ENCODE measurements at places on chromosomes 7 and 10.

GRCh38 chr10:18545621-18546305 lies 105.6 kb downstream of the NSUN6 start:
- no peak for DNase-seq
- H3K27me3 ChIP-seq, result no peaks in the 10 kb centered on the region
- H3K4me1 ChIP-seq, result no peaks in the 10 kb centered on the region
- no peak overlapping the region for H3K27ac ChIP-seq

- H3K27me3 ChIP-seq, result no peaks in the 10 kb centered on the region
- no peak for DNase-seq
- H3K4me1 ChIP-seq, result no peaks in the 10 kb centered on the region
Measured at GRCh38 chr10:73519336-73519735, 23.5 kb upstream of the PPP3CB start.

DNA sequence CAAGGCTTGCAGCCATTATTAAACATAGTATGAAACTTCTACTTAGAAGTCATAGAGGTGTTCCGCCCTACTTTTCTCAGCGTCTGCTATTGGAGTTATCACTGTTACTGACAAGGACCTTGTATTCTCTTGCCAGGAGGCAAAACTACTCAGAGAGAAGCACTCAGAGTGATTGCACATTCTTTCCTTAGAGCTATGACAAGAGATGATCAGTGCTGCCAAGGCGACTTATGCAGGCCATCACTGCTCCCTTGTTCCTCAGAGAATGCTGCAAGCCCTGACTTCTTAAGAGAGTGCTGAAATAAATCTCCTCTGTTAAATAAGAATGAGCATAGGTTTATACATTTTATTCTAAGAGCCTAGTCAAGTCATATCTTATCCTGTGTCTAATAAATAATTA lies 534.6 kb upstream of the PHF14 start:
- H3K27me3 ChIP-seq, result no peaks in the 10 kb centered on the region
- H3K36me3 ChIP-seq, result no peaks in the 10 kb centered on the region
- no peak overlapping the region for H3K4me3 ChIP-seq
- H3K27ac ChIP-seq, result no peak overlapping the region

DNA sequence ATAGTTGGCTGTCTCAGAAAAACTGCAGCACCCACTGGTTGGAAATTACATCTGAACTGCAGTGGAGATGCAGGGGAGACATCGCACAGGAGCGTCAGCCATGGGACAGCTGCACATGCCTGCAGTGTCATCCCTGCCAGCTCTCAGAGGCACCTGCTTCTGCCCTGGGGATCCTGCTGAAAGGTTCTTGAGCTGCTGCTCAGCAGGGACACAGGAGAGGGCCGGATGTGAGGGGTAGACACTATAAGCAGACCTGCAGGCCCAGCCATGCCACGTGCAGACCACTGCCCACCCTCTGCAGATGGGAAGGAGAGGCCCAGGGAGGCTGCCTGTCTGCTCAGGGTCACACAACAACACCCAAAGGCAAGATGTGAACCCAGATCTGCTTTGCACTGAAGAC lies 601.4 kb downstream of the DNAJB6 start:
- no peaks in the 10 kb centered on the region for H3K4me1 ChIP-seq
- no peaks in the 10 kb centered on the region for H3K27me3 ChIP-seq
- DNase-seq, result no peak
- no peak overlapping the region for H3K27ac ChIP-seq
- no peak overlapping the region for H3K4me3 ChIP-seq
- H3K36me3 ChIP-seq, result no peaks in the 10 kb centered on the region

- H3K36me3 ChIP-seq, result no peaks in the 10 kb centered on the region
- peaks cover 3% of the 10 kb centered on the region for H3K4me1 ChIP-seq
- H3K27me3 ChIP-seq, result no peaks in the 10 kb centered on the region
- peak; percentile 92 for DNase-seq
- no peak overlapping the region for H3K27ac ChIP-seq
Measured at GRCh38 chr7:51067757-51068156, 248.9 kb downstream of the COBL start.

- peak overlapping the region; percentile 40 for H3K4me3 ChIP-seq
- peak; percentile 84 for DNase-seq
- H3K27ac ChIP-seq, result no peak overlapping the region
- no peaks in the 10 kb centered on the region for H3K36me3 ChIP-seq
Measured at GRCh38 chr10:133335246-133336117, 1.2 kb downstream of the CALY start.

GRCh38 chr10:52566471-52567246 lies 205.9 kb downstream of the MBL2 start:
- DNase-seq, result no peak
- H3K4me1 ChIP-seq, result no peaks in the 10 kb centered on the region
- no peaks in the 10 kb centered on the region for H3K36me3 ChIP-seq
- H3K27me3 ChIP-seq, result no peaks in the 10 kb centered on the region

GRCh38 chr10:42942279-42942950 lies 134.5 kb upstream of the RET start:
- no peaks in the 10 kb centered on the region for H3K36me3 ChIP-seq
- H3K27me3 ChIP-seq, result no peaks in the 10 kb centered on the region
- no peak overlapping the region for H3K4me3 ChIP-seq

DNA sequence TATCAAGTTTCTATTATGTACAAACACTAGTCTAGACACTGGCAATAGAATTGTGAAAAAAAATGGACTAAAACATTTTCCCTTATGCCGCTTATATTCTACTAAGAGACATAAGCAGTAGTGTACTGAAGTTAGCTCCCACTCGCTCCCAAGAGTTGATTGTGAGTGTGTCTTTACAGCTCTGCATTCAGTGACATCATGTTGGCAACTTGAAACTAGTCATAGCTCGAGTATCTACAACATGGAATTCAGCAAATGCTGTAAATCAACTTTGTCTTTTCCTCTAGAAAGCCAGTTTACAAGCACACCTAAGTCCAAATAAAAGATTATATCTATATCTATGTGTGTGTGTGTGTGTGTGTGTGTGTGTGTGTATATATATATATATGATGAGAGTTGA lies 58.8 kb upstream of the MAGI2 start:
- no peak overlapping the region for H3K4me3 ChIP-seq
- DNase-seq, result no peak
- no peaks in the 10 kb centered on the region for H3K4me1 ChIP-seq
- H3K27me3 ChIP-seq, result no peaks in the 10 kb centered on the region

DNA sequence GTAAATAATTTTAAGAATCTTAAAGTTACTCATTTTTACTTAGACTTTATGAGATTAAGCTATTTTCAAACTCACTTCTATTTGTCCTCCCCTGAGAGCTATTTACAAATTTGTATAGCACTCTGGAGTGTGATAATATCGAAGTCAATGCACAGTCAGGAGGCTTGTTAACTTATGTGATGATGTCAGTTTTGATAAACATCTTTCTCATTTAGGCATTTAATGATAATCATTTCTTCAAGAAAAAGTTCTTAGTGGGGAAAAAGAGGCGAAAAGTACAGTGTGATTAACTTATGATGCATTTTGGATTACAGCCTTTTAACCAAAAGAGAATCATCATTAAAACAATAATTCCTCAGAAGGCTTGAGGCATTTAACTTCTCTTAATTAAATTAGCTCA lies 468.6 kb downstream of the AUTS2 start:
- H3K4me3 ChIP-seq, result no peak overlapping the region
- no peak overlapping the region for H3K27ac ChIP-seq
- H3K27me3 ChIP-seq, result no peaks in the 10 kb centered on the region
- no peaks in the 10 kb centered on the region for H3K36me3 ChIP-seq

DNA sequence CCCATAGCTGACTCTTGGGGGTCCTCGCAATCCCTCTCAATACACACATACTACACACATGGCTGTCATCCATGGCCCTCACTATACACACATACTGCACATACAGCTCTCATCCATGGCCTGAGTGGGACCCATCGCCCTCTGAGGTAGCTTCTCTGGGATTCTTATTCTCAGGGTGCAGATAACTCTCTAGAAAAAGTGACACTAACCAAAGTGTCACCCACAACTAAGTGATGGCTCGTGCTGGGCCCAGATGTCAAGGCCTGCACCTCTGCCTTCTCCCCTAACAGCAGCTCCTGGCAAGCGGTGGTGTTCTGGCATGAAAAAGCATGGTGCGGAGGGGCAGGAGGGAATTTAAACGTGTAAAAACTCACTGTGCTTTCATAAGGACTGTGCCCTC lies 62.7 kb upstream of the ZPBP start:
- no peak overlapping the region for H3K27ac ChIP-seq
- H3K27me3 ChIP-seq, result no peaks in the 10 kb centered on the region
- H3K4me1 ChIP-seq, result peaks cover 4% of the 10 kb centered on the region
- DNase-seq, result no peak
- H3K36me3 ChIP-seq, result no peaks in the 10 kb centered on the region

GRCh38 chr7:107982918-107983389 lies 20.0 kb downstream of the LAMB1 start:
- peaks cover 6% of the 10 kb centered on the region for H3K4me1 ChIP-seq
- peaks cover 96% of the 10 kb centered on the region for H3K36me3 ChIP-seq
- no peak overlapping the region for H3K27ac ChIP-seq
- DNase-seq, result no peak
- no peak overlapping the region for H3K4me3 ChIP-seq
- H3K27me3 ChIP-seq, result no peaks in the 10 kb centered on the region

- DNase-seq, result no peak
- H3K4me3 ChIP-seq, result no peak overlapping the region
- no peaks in the 10 kb centered on the region for H3K36me3 ChIP-seq
- no peaks in the 10 kb centered on the region for H3K4me1 ChIP-seq
- no peaks in the 10 kb centered on the region for H3K27me3 ChIP-seq
Measured at GRCh38 chr7:126436213-126436868, 816.4 kb downstream of the GRM8 start.

DNA sequence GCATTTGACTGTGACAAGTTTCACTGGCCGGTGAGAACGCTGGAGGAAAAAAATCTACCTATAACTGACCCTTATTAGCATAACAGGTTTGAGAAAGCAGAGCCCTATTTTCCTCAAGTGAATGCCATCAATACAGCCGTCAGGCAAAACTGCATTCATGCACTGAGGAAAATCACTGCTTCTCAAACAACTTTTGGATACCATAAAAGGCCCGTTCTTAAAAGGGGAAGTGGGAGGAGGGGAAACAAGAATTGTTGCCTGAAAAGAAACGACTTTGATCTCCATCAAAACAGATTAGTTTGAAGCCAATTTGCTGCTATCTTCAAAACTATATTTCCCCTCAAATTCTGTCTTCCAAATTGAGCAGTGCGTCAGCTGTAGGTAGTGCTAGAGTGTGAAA lies 670.6 kb downstream of the PCDH15 start:
- no peaks in the 10 kb centered on the region for H3K4me1 ChIP-seq
- DNase-seq, result no peak

DNA sequence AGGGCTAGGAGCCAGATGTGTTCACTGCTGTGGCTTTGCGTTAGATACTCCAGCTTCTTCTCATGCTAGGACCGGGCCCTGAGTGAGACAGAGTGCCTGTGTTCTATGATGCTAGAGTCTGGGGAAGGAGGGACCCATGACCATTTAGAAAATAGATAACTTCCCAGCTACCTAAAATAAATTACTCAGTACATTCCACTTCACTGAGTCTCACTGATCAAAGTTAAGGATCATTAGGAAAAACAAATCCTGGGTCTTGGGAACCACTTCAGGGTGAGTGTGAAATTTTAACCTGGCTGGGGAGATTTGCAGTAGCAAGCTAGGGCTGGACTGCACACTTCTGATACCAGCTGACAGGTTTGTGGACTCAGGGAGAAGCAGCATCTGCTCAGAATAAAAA lies 138.1 kb downstream of the EMX2 start:
- no peak overlapping the region for H3K27ac ChIP-seq
- no peaks in the 10 kb centered on the region for H3K4me1 ChIP-seq
- no peaks in the 10 kb centered on the region for H3K36me3 ChIP-seq
- peaks cover 9% of the 10 kb centered on the region for H3K27me3 ChIP-seq
- DNase-seq, result no peak

DNA sequence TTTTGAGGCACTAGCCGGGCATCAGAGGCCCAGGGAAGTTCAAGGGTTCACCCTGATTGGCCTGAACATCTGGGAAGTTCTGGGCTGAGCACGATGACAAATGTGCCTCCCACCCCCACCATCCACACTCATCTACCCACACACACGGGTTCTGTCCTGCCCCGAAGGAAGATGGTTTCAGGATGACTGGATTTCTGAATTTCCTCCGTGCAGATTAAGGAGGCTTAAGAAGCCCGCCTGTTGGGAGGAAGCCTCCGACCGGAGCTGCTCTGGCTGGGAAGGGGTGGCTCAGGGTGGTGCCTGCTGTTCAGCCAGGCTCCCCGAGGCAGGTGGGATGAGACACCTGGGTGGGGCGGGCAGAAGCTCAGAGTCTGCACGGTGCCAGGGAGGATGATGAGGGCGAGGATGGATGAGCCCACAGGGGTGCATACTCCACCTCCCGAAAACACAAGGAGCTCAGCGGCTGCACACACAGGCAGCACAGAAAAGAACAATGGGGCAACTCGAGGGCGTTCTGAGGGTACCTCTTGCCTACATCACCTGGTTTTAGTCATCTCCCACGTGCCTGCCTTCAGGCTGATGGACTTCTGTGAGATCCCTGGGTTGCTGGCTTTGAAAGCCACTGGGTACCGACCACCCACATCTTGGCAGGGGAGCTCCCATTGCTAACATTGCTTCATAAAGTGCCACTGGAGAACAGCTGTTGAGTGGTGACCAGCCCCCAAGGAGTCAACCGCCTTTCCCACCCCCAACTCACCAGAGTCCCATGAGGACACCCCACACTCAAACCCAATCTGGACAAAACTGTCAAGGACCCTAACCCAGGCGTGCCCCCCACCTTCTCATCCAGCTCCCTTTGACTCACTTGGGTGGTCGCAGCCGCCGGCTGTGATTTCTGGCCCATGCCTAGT lies 41.2 kb downstream of the CALML3 start:
- DNase-seq, result peak; percentile 36
- no peaks in the 10 kb centered on the region for H3K36me3 ChIP-seq
- no peak overlapping the region for H3K4me3 ChIP-seq
- H3K27me3 ChIP-seq, result no peaks in the 10 kb centered on the region
- no peaks in the 10 kb centered on the region for H3K4me1 ChIP-seq

DNA sequence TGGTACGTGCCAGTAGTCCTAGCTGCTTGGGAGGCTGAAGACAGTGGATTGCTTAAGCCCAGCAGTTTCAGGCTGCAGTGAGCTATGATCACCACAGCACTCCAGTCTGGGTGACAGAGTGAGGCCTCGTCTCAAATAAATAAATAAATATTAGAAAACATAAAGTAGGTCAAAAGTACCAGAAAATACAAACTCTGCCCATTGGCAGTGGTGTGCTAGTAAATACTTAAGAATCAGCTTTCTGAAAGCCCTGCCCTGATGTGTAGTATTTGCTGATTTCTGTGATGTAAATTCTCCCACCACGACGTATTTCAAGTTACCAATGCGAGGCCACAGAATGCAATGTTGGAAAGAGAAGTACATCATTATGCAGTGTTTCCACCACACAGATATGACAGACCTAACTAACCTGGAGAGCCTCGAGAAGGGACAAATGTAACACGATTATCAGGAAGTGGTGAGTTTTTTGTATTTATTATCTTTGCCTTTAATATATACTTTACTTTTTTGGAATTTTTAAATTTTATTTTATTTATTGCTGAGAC lies 11.8 kb upstream of the MAP3K8 start:
- H3K27ac ChIP-seq, result no peak overlapping the region
- no peaks in the 10 kb centered on the region for H3K27me3 ChIP-seq
- H3K4me1 ChIP-seq, result peaks cover 8% of the 10 kb centered on the region

Measured in endodermal cell (in vitro differentiated cells).